ENCODE measurements at places on chromosomes 6 and 20.

DNA sequence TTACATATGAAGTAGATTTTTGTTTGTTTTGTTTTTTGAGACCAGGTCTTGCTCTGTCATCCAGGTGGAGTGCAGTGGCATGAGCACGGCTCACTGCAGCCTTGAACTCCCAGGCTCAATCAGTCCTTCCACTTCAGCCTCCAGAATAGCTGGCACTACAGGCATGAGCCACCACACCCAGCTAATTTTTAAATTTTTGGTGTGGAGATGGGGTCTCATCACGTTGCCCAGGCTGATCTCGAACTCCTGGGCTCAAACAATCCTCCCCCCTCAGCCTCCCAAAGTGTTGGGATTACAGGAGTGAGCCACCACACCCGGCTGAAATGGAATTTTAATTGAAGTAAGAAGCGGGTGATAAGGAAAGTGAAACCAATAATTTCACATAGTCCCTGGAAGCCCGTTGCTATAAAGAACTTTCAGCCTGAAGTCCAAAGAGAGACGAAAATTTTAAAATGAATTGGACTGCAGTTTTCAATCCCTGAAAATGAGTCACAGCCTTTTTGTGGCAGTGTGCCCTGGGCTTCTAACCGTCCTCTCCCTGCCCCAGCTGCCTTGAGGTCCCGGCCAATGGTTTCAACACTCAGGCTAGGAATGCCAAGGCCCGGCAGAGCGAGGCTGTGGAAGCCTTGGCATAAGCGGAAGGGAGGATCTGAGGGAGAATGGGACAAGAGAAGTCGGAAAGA is 757 bp downstream of the RAET1E start:
- peak; percentile 80 for DNase-seq

GRCh38 chr6:130366107-130367005 is 539 bp downstream of the TMEM200A start:
- DNase-seq, result peak; percentile 87

DNA sequence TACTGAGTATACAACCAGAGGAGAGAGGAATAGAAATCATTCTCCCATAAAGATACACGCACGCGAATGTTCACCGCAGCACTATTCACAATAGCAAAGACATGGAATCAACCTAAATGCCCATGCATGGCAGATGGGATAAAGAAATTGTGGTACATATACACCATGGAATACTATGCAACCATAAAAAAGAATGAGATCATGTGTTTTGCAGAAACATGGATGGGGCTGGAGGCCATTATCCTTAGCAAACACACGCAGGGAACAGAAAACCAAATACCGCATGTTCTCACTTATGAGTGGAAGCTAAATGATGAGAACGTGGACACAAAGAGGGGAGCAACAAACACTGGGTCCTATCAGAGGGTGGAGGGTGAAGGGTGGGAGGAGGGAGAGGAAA is 3.4 kb downstream of the SERPINB6 start:
- no peak for DNase-seq

- DNase-seq, result no peak
These were observed 62.0 kb downstream of the UST start for GRCh38 chr6:148808786-148809304.

DNA sequence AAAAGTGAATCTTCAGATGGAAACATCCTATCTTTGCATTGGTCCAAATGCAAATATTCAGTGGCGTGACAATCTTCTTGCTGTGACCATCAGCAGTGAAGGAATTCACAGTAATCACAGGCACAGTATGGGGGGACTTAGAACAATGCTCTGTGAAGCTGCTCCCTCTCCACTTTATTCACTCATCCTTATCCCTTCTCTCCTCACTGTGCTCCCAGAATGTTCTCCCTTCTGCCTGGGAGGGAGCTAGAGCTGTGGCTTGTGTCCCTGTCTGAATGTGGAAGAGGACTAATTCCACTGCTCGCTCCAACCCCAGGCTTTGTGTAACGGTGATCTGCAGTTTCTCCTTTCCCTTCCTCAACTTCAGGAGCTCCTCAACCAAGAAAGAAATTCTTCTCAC is 243.7 kb downstream of the ALDH8A1 start:
- peak; percentile 24 for DNase-seq

DNA sequence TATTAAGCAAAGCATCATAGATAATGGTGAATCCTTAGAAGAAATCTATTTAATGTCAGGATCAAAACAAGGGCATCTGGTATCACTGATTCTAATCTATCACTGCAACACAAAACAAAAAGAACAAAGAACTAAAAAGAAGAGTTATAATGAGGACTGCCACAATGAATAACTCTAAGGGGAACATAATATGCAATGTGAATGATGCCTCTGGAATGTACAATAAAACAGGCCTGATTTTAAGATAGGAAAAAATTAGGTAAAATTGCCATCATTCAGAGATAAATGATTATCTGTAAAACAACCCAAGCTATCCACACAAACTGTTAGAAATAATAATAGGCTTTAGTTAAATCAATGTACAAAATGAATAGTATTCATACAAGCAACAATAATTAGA is 936.7 kb upstream of the CITED2 start:
- no peak for DNase-seq

DNA sequence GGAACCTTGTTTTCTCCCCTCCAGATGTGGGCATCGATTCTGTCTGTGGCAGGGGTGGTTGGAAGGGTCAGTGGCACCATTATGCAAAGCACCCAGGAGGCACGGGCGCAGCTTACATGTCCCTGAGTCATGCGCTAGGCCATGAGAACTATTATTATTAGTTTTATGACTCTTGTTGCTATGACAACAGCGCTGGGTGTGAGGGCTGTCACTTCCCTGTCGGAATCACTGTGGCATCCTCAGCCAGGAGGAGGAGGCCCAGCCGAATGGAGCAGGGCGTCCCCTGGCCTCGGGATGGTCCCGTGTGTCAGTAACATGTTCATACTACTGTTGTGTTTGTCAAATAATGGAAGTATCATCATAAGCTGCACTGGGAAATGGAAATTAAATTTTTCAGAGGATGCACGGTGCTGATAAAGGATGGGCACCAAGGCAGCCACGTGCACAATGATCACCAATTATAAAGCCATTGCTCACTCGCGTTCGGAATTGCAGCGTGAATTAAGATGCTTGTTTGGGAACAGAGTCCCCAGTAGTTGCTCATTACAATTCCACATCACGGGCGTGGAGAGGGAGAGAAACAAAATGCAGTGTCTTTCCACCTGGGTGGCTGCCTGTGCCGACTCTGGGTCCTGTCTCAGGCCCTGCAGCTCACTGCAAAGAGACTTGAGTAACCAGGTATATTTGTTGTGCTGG is 247.9 kb downstream of the CDH4 start:
- no peak for DNase-seq

- peak; percentile 86 for DNase-seq
These were observed 84.5 kb upstream of the PRND start for GRCh38 chr20:4637081-4637797.
